Right cardiac atrium (tissue), 5 donors: ENCODE measurements at places on chromosomes 6 and 20. TPM values are rescaled to one million over a fixed set of nuclear protein-coding genes. Genes with fewer than 3 reads are reported as not detected.
A peak's percentile ranks its signal among the peaks of the same experiment; 100 is the strongest.

The VNN1 gene
- total RNA-seq: 0.72 TPM

The LIN28B gene
- not detected for total RNA-seq

The BIRC7 gene
- not detected for total RNA-seq

The ZC3H12D gene
- total RNA-seq: 0.71 TPM

The SLC35B3 gene
- 9.7 TPM for total RNA-seq

The RNF217 gene
- 15.1 TPM for total RNA-seq

The JAG1 gene
- total RNA-seq: 23.2 TPM

The GPLD1 gene
- total RNA-seq: 1.1 TPM

The OLIG3 gene
- not detected for total RNA-seq

The FOXF2 gene
- 0.53 TPM for total RNA-seq

The SERPINB1 gene
- 27.3 TPM for total RNA-seq

The FAM217A gene
- not detected for total RNA-seq

The DBNDD2 gene
- total RNA-seq: 180 TPM

The HDAC2 gene
- 51.6 TPM for total RNA-seq

DNA sequence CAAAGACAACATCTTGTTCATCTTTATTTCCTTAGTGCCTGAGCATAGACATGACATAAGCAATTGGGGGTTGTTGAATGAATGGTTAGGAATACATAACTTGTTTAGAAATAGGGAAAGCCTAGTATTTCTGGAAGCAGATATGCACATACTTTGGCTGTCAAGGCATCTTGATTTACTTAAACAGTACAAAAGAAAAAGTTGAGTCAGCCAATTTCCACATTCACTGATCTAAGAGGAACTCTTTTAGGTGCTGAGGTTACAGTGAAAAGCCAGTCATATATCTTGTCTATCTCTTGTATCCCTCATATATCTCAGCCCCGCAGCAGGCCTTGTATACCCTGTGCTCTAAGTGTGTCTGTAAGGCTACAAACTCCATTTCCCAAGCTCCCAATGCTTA lies 11.6 kb downstream of the ZKSCAN4 start:
- no peak for DNase-seq

DNA sequence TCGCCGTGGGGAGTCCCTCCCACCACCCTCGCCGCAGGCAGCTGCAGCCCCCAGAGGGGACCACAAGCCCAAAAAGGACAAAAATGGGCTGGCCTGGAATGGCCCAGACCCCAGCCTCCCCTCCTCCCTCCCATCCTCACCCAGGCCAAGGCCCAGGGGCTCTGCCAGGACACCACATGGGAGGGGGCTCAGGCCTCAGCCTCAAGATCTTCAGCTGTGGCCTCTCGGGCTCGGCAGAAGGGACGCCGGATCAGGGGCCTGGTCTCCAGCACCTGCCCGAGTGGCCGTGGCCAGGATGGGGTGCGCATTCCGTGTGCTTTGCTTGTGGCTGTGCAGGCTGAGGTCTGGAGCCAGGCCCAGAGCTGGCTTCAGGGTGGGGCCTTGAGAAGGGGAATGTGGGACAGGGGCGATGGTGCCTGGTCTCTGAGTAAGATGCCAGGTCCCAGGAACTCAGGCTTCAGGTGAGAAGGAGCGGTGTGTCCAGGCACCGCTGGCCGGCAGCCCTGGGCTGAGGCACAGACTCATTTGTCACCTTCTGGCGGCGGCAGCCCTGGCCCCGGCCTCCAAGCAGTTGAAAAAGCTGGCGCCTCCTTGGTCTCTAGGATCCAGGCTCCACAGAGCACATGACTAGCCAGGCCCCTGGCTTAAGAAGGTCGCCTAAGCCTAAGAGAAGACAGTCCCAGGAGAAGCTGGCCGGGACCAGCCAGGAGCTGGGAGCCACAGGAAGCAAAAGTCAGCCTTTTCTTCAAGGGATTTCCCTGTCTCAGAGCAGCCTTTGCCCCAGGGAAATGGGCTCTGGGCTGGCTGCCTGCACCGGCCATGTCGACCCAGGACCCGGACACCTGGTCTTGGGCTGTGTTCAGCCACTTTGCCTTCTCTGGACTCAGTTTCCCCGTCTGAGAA lies 35.2 kb upstream of the MRGBP start:
- peak; percentile 55 for DNase-seq

DNA sequence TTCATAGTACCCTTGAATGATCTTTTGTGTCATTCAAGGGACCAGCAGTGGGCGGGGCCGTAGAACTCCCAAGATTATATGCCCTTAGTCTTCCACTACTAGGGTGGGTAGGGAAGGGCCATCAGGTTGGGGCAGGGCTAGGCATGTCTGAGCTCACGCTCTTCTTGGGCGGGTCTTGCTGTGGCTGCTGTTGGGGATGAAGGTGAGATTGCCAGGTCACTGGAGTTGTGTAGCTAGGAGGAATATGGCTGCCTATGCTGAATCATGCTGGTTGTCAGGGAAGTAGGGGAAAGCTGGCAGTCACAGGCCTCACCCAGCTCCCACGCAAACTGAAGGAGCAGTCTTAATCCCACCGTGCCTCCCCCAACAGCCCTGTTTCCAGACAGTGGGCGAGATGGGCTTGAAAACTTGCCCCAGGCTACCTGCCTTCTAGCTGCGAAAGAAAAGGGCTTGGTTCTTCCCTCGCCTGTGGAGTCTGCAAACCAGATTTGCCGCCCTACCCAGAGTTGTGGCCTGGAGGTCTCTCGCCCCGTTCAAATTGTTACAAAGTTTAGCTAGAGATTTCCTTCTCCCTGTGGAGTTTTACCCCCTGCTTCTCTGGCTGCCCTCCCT lies 76.4 kb upstream of the ADGRF4 start:
- peak; percentile 7 for DNase-seq

DNA sequence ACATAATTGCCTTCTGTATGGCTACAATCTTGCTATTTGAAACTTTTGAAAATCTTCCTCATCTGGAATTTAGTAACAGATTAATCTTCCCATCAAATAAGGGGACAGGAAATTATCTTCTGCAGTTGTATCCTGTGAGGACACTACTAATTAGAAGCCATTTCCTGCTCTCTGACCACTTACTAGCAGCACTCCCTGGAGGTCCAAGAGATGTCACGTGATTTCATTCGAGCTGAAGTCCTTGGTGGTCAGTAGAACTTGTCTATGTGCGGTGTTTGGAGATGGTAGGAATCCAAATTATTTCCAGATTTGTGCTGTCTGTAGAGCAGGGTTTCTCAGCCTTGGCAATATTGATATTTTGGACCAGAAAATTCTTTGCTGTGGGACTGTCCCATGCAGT lies 202.5 kb downstream of the TFAP2B start:
- no peak for DNase-seq

DNA sequence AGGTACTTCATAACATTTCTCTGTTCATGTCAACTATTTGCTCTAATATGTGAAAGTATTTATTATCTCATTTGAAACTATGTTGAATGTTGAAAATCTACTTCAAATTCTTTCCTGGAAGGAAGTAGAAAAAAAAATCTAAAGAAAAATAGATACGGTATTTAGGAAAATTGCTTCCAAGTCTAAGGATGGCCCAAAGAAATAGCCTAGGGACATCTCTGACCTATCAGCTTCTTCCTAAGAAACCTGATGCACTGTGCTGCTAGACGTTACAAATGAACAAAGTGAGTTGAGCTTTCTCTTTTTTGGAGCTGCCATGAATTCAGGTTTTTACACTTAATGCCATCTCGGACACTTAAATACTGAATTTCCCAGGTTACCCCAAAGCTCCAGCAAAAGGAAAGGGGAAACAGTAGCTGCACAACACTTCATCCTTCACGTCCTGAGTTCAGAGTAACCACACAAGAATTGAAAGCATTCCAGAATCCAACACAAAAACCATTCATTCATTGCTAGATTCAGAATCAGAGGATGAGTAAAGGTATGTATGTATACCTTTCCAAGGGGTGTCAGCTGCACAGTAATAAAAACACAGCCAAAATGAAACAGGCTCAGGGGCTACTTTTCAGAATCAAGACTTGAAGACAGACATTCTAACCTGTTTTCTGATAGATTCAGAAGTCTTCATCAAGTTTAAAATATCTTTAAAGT lies 7.9 kb downstream of the RMND1 start:
- DNase-seq: no peak

DNA sequence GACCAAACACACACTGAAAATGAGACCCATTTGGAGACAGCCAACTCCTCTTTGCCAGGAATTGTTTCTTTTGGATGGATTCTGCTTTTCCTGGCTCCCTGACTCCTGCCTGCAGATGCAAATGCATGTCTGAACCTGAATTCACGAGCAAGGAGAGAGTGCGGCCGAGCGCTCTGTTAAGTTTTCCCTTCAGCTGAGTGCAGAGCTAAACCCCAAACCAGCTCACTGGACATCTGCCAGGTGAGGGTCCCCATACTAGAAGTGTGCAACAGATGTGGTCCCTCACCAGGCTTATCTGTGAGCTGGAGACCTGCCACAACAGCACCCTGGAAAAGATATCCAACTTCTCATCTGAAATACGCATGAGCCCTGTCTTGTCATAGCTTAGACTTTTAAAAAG lies 59.0 kb downstream of the CD164 start:
- no peak for DNase-seq

- no peak for DNase-seq
These were observed 466.1 kb downstream of the BTBD3 start for GRCh38 chr20:12383821-12384220.

DNA sequence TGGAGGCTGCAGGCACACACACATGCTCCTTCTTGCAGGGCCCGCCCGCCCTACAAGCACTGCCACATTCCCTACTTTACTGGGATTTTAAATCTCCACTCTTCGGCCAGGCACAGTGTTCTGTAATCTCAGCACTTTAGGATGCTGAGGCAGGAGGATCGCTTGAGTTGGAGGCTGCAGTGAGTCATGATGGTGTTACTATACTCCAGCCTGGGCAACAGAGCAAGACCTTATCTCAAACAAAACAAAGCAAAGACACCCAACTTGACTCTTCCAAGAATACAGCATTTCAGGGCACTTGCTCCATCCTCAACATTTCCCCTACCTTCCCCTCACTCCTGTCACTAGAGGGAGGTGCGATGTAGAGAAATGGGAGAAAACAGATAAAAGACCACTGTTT lies 194.0 kb downstream of the MYLK4 start:
- no peak for DNase-seq

DNA sequence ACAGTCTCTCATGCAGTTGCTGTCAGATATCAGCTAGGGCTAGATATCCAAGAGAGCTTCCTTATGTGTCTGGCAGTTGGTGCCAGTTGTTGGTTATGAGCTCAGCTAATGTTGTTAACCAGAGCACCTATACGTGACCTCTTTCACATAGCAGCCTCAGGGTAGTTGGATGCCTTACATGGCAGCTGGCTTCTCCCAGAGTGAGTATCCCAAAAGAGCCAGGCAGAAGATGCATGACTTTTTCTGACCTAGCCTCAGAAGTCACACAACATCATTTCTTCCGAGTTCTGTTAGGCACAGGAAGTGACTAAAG lies 175.7 kb downstream of the VEGFA start:
- no peak for DNase-seq

GRCh38 chr6:110566346-110567125 lies 90.1 kb upstream of the SLC22A16 start:
- no peak for DNase-seq

- no peak for DNase-seq
These were observed 169.7 kb upstream of the SALL4 start for GRCh38 chr20:51972056-51972455.

GRCh38 chr6:1063671-1064355 lies 248.1 kb upstream of the FOXQ1 start:
- no peak for DNase-seq

GRCh38 chr6:130822736-130823135 lies 4.5 kb upstream of the SMLR1 start:
- no peak for DNase-seq

DNA sequence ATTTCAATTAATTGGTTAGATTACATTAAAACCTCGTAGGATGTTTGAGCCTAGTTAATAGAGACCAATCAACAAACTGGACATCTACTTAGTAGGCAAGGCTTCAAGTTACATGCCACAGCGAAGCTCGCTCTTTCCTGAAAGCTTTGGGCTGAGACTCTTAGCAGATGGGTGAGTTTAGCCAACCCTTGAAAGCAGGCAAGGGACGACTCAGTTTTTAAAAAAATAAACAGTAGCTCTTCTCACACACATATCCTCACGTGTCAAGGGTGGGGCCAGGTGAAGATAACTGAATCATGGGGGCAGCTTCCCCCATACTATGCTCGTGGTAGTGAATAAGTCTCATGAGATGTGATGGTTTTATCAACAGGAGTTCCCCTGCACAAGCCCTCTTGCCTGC lies 775 bp downstream of the MTFR2 start:
- no peak for DNase-seq

DNA sequence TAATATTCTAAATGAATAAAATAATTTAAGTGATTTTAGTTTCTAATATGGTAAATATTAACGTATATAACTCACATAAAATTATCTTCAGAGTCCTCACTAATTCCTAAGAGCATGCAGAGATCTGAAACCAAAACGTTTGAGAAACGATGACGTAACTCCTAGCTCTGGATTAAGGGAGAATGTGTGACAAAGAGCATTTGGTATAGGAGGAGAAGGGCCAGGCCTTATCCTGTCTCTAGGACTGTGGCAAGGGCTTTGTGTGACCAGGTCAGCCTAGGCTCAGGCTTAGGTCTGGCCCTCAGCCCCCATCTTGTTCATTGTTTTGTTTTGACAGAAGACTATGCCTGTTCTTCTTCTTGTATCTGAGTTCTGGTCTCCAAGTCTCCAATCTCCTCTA lies 19.2 kb upstream of the POLR1H start:
- no peak for DNase-seq

DNA sequence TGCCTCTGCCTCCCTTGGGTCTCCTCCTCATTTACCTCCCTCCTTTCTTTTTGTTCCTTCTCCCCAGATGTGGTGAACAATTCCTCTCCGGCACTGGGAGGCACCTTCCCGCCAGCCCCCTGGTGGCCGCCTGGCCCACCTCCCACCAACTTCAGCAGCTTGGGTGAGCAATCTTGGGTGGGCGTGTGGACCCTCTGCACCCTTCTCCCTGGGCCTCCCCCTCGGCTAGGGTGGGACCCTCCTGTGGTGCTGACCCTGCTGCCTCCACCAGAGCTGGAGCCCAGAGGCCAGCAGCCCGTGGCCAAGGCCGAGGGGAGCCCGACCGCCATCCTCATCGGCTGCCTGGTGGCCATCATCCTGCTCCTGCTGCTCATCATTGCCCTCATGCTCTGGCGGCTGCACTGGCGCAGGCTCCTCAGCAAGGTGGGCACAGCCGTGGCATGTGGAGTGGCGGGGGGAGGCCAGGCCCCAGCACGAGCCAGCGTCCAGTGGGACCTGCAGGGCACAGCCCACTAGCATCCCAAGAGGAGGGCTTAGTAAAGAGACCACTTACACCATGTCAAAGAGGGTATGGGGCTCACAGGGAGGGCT lies 8.8 kb downstream of the DDR1 start:
- no peak for DNase-seq

GRCh38 chr6:40556023-40556422 lies 31.1 kb downstream of the LRFN2 start:
- no peak for DNase-seq

DNA sequence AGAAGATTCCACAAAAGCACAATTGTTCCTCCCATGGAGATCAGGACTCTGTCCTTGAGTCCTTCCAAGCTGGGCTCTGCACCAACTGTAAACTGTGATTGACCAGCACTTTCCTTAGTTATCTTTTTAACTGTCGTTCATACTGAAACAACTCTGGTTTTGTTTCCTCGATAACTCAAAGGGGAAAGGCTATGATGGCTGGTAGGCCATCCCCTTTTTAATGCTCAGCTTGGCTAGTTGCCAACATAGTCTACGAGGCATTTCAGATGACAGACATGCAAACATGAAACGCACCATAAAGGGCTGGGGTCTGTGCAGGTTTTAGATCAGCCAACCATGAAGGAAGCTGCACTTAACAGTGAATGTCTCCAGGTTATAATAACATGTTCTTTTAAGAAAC lies 497.1 kb upstream of the ARID1B start:
- DNase-seq: no peak
